ENCODE measurements at places on chromosomes 5 and 9.

DNA sequence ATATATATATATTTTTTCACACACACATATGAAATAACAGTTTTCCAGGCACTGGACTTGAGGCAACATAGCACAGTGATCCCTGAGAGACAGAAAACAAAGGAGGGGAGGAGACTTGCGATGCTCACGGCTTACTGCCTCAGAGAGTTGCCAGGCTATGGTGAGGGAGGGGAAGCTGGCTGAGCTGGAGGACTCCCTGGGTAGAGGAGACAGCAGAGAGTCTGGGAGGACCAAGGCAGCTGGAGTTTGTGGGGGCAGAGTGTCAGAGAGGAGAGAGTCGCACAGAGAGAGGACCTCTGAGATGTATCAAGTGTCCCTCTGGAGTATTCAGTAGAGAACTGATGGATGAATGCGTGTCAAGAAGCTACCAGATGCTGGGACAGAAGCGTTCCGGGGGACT, 23.1 kb upstream of the QSOX2 start:
- DNase-seq: no peak

- no peak for DNase-seq
Measured at GRCh38 chr9:86655147-86655546, 292.2 kb downstream of the GAS1 start.

DNA sequence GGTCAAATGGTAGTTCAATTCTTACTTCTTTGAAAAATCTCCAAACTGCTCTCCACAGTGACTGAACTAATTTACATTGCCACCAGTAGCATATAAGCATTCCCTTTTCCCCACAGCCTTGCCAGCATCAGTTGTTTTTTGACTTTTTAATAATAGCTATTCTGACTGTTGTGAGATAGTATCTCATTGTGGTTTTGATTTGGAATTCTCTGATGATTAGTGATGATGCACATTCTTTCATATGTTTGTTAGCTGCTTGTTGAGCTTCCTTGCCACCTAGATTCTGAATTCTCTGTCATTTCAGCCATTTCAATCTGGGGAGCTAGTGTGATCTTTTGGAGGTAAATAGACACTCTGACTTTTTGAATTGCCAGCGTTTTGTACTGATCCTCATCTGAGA, 24.0 kb downstream of the CDK20 start:
- DNase-seq: no peak

GRCh38 chr5:177366528-177367322, 9.0 kb downstream of the RGS14 start:
- DNase-seq: no peak

GRCh38 chr5:35678661-35679060, 61.0 kb downstream of the SPEF2 start:
- no peak for DNase-seq

- DNase-seq: no peak
Measured at GRCh38 chr5:134833340-134834032, 12.3 kb upstream of the C5orf24 start.

DNA sequence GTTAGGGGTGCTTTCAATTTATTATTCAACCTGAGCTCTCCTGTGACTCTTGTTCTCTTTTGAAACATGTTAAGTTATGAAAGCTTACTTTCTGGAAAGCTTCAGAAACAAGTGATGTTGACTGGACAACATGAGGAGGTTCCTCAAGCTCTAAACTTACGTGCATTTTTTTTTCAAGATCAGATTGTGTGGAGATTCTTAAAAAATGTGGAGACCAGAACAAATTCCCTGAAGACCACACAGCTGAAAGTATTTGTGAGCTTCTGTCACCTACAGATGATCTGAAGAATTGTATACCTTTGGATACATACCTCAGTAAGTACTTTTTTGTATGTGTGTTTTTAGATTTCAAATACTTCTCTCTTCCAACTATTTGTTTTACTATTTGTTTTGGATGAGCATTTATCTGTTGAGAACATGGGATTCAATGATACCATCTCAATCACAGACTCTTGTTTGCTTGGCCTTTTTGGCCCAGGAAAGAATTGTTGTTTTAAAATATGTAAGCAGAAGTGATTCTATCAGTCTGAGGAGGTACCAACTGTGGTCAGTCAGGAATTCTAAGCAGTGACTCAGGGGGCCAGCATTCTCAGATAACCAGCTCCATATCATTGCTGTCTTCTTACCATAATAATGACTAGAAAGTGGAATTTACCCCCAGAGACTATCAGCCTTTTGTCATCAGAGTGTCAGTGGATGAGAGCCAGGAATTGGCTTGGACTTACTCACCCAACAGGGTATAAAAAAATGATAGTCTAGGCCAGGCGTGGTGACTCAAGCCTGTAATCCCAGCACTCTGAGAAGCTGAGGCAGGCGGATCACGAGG, 34.4 kb upstream of the GLIPR2 start:
- DNase-seq: no peak

GRCh38 chr5:33148076-33148513, 292.7 kb upstream of the TARS1 start:
- DNase-seq: no peak

DNA sequence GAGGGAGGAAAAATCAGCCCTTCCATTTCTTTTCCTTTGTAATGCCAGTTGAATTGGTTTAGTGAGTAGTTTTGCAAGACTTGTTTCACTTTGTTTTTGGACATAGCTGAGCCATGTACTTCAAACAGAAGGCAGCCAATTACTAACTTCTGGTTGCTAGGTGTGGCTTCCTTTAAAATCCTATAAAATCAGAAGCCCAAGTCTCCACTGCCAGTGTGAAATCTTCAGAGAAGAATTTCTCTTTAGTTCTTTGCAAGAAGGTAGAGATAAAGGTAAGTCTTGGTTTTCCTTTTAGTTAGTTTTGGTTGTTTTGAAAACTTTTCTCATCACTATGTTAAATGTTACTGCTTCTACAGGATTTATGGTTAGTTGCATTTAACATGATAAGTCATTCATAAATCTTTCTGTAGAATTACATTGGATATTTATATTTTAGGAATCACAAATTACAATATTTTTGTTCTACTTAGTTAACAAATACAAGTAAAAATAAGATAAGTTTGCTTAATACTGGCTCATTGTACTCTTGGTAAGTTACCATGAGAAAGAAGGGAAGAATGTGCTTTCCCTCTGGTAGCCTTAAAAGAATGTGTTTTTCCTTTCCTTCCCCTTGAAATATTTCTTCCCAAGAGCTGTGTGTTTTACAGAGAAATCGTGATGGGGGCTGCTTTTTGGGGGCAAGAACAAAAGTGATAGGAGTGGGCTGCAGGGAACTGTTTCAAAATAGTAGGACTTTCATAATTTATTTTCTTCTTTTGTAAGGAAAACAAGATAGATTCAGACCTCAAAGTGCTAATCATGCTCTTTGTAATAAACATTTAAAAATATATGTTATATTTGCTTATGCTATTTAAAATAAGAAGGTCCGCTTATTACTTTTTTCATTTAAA, at the start of gene ANXA1:
Gene ANXA1, plus strand, starts transcription at position 213 of the 890 bp plus-strand sequence. CDS start 6,671 bp downstream, outside the sequence.
- no peak for DNase-seq

DNA sequence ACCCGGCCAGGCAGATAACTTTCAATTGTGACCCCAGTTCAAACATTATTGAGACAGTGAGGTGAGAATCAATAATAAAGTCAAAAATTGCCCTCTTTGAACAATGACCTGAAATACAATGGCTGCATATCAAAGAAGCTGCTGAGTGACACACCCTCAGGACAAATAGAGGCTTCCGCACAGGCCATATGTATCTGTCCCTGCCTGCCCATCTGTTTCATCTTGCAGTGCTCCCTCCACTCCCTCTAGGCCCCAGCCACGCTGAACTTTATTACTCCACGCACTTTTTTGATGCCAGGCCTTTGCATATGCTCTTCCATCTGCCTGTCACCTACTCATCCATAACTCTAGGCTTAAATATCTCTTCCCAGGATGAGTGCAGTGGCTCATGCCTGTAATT, 15.9 kb upstream of the PFDN1 start:
- DNase-seq: no peak

DNA sequence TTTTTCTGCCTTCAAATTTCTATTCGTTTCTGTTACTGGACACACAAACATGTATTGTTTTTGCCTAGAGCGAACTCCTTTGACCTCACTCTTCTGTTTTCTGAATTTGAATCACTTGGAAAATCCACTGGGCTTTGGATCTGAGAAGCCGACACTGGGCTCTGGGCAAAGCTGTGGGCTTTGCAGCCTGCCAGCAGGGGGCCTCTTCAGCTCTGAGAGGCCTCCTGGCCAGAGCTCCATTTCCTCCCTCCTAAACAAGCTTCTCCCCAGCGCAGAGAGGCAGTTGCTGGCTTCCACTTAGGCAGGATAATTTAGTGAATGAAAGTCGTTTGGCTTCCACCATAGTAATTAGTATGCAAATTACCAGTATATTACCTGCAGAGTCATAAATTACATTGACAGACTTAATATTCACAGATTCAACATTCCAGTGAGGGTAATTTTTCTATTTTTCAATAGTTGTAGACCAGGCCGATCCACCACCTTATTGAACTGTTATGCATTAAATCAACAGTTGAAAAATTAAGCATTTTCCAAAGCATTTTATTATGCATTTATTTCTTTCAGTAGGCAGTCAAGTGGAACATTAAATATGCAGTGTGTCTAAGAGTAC, 104.0 kb upstream of the ZNF366 start:
- peak; percentile 49 for DNase-seq

DNA sequence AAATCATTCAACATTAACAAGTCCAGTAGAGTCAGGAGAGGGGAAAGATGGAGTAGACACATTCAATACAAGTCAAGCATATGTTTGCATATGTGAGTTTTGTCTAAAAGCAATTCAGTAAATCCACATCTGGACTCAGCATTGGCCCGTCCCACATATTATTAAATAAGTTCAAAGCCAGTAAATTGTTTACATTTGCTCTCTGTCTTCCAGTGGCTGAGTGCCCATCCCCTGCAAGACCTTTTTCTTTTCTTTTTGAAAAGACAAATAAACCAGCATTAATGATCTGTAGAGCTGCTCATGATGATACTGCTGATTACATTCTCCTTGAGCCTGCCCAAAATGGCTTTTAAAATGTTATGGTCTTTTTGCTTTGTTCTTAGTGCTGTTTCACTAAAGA, 71.1 kb downstream of the TNC start:
- no peak for DNase-seq

GRCh38 chr9:14958989-14959388, 48.8 kb upstream of the FREM1 start:
- no peak for DNase-seq

GRCh38 chr5:77987331-77987730, 211.2 kb upstream of the TBCA start:
- no peak for DNase-seq

GRCh38 chr9:92163276-92163675, 48.1 kb upstream of the SPTLC1 start:
- no peak for DNase-seq

- DNase-seq: no peak
Measured at GRCh38 chr5:65144136-65144871, 337.4 kb downstream of the ADAMTS6 start.

- no peak for DNase-seq
Measured at GRCh38 chr5:18975624-18976023, 1012.4 kb downstream of the CDH18 start.

DNA sequence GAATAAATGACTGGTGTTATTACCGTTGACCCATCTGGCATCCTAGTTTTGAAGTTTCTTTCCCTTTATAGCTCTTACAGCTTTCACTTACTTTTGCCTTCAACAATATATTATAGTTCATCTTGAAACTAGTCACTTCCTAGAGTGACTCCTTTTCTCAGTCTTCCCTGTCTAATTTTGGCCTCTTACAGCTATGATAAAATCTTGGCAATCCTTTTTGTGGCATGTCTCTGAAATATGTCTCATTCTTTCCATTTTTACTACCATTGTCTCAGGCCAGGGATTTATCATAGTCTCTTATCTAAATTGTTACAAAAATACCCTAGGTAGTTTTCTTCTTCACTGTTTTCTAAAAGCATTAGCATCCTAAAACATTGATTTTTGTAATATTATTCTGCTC, 621.3 kb upstream of the ZNF608 start:
- DNase-seq: no peak

GRCh38 chr5:131671409-131671808, 36.4 kb upstream of the RAPGEF6 start:
- DNase-seq: no peak

DNA sequence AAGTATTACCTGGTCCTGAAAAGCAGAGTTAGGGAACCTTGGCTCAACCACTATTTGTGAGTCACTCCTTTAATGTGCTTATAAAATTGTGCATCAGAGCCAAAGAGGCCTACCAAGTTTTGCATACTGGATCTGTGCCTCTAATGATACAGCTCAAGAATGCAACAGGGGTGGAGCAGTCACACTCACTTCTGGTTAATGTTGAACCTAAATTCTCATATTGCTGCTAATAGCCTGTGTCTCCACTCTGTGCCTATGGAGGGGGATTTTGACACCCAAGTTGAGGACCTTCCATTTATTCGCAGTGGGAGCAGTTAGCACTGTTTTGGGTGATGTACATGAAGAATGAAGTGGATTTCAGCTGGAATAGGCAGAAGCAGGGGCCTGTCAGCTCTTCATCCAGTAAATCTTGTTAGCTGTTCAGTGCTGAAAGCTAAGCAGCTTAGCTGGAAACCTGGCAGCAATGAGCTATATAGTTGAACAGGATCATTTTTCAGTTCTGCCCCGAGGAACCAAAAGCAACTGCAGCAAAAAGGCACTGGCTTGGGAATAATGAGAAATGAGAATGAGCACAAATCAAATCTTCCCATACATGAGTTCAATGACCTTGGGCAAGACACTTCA, 9.7 kb downstream of the SH3TC2 start:
- DNase-seq: no peak

GRCh38 chr9:9557804-9558334, 1054.9 kb downstream of the PTPRD start:
- no peak for DNase-seq

GRCh38 chr5:96657068-96657467, 5.1 kb upstream of the CAST start:
- no peak for DNase-seq

DNA sequence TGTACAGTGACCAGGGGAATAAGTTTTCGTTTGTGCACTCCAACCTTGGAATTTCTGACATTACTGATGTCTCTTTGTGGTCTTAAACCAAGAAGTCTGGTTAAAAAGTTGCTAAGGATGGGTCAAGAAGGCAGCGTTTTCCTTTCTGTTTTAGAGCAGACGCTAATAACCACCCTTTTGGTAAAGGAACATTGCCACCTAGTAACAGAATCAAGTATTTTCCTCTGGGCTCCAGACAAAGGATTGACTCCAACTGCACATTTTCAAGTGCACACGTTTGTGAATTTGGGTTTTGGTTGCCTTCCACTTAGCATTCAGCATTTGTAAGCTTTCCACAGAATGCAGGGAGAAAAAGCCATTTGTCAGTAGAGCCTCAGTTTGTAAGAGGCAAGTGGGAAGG, 22.2 kb upstream of the CEP78 start:
- no peak for DNase-seq
